ENCODE measurements at places on chromosomes 4 and X.

GRCh38 chr4:184335520-184335919, 117.8 kb upstream of the ENPP6 start:
- no peak for DNase-seq

DNA sequence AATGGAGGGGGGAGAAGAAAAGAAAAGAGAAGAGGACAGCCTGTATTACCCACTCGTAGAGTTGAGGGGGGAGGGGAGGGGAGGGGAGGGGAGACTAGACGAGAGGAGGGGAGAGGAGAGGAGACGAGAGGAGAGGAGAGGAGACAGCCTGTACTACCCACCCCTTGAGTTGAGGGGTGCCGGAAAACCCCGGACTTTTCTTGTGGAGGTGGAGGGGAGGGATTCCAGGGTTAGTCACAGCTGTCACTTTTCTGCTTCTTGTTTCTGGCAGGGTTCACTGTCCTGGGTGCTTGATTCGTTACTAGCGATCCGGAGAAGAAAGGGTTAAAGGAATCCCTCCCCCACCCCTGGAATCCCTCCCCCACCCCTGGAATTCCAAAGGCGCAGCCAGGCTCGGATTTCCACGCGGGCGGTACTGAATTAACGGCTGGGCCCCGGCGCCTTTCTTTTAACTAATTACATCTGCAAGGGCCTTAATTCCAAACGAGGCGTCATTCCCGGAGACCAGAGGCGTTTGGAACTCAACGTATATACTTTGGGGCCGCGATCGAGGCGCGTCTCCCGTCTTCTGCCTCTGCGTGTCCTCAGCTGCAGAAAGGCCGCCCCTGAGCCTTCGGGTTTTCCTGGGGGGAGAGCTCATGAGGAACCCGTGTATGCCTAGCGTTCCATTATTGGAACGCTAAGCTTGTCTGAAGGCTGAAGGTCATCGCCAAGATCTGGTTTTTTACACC, 20.1 kb upstream of the CSF2RA start:
- DNase-seq, result no peak

- no peak for DNase-seq
These were observed 329.4 kb downstream of the HNRNPD start for GRCh38 chr4:82044141-82044993.

DNA sequence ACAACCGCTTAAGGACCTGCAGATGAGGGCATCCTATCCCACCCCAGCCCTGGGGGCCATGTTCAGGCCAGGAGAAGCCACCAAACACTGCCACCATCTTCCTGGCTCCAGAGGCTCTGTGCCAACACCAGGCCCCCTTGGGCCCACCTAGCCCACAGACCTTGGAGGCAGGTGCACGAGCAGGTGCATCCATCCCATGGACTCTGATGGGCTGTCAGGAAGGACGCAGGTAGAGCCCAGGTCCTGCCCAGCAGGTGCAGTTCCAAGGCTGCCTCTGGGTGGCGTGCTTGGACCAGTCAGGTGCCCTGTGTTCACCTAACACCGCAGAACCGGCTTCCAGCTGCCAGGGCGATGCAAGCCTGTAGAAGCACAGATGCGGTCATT, 22.8 kb upstream of the PDE6B start:
- peak; percentile 20 for DNase-seq

- no peak for DNase-seq
These were observed 60.2 kb upstream of the HPGD start for GRCh38 chr4:174582463-174582862.
